ENCODE measurements at places on chromosomes 3 and 15.

DNA sequence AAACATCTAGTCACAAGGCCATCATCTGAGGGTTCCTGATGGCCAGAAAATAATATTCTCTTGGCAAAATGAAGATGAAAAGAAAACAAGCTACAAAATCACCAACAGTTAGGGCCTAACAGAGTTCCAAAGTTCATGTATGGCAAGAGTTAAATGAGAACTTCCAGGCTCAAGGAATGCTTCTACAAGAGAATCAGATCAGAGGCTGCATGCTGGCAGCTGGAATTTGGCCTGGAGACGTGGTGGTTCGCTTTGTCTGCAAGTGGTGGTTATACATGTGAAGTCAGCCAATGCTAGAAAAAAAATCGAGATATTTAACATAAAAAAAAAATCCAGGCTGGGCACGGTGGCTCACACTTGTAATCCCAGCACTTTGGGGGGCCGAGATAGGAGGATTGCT lies 5.6 kb downstream of the SIAH2 start:
- DNase-seq: no peak

- no peak for DNase-seq
Measured at GRCh38 chr3:13093687-13094086, 20.5 kb upstream of the IQSEC1 start.

DNA sequence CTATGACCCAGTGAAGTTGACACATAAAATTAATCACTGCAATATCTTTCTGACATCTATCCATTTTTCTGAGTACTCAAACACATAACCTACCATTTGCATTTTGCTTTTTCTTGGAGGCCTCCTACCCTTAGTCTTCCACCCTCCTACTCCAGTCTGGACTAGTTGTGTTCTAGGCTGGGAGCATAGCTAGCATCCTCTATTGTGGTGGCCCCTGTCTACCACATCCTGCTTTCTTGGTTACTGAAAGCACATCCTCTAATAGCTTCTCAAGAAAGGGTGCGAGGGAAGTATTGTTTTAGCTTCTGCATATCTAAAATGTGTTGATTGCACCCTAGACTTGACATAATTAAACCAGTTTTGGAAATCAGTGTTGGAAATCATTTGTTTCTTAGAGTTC lies 176.5 kb downstream of the THSD4 start:
- no peak for DNase-seq

DNA sequence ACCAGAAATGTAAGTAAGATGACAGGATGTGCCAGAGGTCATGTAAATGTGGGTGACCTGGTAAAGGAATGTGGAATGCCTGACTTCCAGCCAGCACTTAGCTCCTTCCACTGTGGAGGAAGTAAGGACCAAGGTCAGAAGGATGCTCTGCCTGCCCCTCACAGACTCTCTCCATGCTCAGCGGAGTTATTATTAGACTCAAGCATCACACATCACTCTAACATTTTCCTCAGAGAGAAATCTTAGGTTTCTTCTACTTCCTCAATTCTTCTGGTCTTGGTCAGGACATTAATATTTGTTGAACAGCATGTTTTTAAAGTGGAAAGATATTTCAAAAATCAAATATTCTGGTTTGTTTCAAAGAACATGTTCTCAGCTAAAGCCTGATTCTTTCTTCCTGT lies 231.4 kb upstream of the WNT5A start:
- DNase-seq: no peak

DNA sequence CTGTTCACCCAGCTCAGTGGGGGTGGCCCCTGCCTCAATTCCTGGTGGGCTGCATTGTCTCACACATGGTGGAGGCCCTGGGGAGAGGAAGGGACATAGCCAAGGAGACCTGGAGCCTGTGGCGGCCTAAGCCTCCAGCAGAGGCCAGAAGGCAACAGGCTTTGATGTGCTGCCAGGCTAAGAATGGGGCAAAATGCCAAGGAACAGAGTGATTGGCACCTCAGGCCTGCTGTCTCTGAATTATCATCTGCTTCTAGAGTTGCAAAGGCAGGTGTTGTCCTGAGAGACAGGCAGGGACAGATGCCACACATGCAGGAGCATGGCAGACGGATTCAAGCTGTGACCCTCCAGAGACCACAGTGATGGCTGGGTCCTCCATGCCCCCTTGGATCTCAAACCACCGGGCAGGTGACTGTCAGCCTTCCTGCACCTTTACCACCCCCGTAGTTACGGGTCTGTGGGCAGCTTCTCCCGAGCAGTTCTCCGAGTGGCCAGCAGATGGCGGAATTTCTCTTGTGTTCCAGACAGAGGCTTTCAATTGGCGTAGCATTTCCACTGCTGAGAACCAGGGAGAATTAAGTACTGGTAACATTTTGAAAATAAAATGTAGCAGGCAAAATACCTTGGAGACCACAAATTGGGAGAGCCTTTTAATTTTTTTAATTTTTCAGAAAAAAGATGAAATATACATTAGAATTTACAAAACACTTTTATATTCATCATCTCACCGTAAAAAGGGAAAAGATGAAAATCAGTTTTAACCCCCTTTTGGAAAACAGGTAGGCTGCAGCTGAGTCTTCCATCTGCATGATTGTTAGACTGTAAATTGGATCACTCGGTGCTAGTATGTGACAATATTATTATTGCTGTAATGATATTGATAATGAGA lies 525.5 kb upstream of the CFAP20DC start:
- peak; percentile 81 for DNase-seq

- DNase-seq: no peak
Measured at GRCh38 chr15:74158855-74159650, 14.5 kb upstream of the ISLR start.

GRCh38 chr3:183966361-183966791 lies 51.3 kb downstream of the ABCC5 start:
- no peak for DNase-seq

DNA sequence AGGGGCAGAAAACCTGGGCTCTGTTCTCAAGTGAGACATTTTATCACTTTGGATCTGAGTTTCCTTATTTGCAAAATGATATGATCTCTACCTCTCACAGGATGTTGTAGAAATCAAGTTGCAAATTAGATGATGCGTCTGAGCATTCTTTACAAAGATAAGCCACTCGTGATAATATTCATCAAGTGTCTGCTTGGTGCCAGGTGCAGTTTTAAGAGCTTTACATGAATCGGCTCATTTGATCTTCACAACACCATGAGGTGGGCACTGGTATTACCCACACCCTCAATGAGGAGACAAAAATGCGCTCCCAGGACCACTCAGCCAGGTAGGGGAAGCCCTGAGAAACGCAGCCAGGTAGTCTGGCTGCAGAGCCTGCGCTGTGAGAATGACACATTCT lies 59.1 kb upstream of the CA12 start:
- no peak for DNase-seq

DNA sequence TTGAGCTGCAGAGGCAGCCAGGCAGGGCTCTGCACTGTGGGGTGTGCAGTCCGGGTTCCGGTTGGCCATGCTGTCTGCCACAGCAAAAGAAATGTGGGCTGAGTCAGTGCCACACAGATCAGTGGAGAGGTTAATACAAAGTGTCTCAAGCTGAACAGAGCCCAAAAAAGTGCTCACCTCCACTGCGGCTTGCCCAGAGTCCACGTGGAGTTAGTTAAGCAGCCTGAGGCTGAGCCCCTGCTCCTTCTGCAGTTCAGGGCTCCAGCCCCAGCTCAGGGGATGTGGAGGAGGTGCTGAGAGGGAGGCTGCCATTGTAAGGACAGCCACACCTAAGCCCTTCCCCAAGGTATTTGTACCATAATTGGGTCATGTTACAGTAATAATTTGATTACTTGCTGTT lies 85.3 kb downstream of the LRRK1 start:
- DNase-seq: no peak

DNA sequence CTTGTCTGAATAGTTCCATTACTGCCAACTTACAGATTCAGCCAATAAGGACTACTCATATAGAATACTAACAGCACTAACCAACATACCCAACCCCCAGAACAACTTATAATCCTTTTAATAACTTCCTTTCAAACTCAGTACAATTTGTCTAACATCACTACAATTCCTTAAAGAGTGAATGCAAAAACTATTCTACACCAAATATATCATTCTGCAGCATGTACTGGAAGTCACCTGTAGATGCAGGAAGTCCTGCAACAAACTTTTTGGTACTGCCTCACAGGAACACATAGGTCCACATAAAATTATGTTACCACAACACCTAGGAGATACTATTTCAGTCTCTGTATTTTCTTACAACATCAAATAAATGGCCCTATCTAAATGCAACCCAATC lies 2.1 kb downstream of the CCNL1 start:
- DNase-seq: no peak

DNA sequence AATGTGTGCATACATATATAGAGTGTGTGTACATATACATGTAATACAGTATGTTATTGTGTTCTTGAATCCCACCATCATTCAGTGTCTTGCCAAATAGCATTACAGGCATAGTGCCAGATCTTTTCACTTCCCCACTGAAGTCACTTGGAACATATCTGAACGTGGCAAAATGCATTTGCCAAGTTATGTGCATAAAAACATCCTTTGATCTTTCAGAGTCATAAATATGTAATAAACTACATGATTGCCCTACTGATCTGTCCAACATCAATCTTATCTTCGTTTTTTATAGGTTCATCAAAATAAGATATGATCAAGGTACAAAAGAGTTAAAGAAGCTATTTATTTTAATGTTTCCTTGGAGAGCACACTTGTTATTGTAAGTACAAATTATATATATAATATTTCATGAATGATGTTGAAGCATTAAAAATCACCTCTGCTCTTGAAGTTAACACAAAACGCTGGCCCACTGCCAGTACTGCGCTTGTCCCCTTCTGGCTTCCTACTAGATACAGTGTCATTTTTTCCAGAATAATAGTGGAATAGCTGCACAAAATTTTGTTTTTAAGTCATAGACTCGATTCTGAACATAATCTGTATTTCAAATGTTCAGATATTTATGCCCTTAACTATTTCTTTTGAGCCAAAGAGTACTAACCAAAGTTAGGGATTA lies 549.5 kb upstream of the ARRDC4 start:
- no peak for DNase-seq

DNA sequence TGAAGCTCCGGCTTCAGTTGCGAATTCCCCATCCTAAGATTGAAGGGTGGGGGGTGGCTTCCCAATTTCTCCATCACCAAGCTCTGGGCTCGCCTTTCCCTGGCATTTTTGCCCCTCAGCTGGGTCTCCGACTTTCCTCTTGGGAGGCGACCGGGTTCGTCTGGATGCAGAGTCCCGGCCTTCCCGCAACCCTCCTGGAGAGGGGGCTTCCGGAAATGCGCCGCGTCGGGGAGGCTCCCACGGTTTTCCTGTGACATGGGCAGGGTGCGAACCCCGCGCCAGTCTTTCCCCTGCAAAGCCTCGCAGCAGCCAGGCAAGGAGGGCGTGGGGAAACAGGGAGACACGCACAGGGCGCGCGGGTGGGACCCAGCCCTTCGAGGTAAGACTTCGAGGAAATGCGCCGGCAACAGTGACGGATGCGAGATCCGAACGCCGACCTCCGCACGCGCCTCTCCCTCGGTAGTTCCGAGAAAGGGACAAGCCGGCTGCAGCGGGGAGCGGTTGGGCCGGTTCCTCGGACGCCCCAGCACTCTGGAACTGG lies 466 bp upstream of the HCN4 start:
- no peak for DNase-seq

- DNase-seq: no peak
Measured at GRCh38 chr15:77295446-77295845, 124.5 kb downstream of the PEAK1 start.

DNA sequence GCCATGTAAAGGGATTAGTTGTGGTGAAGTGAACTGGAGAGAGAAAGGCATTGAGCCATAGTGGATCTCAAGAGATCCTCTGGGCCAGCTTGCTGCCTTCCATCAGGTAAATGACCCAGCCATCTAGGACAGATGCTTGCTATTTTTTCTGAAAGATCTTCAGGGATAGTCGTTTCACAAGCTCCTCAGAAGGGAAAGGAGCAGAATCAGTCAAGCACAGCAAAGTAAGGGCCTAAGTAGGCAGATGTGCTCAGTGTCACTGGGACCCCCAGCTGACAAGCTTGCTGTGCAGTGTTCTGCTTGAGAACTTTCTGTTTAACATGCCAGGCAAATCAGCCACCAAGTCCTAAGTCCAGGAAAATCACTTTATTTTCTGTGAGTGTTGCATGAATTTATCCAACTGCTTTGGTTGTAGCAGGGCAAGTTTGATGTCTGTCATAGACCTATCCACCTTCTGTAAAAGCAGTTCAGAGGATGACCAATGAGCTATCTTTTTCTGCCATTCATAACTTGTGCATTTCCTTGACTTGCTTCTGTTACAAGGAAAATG lies 319.8 kb downstream of the IL5RA start:
- DNase-seq: no peak

- peak; percentile 93 for DNase-seq
Measured at GRCh38 chr3:126925411-126926171, 57.3 kb upstream of the PLXNA1 start.

DNA sequence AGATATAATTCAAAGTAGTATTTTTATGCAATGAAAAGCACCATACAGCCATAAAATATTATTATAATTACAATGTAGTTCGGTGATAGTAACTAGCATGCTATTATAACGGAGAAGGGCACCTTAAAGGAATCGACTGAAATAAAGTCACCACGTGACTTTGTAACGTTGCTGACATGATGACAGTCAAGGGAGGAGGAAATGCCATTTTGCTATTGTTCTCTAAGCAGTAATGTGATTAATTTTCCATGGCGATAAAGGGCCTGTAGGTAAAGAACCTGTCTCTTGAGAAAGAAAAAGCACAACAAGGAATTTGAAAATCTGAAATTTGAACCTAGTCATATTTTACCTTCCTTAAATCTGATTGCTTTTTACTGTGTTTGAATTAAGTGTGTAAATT lies 526.2 kb downstream of the ROBO2 start:
- DNase-seq: no peak

DNA sequence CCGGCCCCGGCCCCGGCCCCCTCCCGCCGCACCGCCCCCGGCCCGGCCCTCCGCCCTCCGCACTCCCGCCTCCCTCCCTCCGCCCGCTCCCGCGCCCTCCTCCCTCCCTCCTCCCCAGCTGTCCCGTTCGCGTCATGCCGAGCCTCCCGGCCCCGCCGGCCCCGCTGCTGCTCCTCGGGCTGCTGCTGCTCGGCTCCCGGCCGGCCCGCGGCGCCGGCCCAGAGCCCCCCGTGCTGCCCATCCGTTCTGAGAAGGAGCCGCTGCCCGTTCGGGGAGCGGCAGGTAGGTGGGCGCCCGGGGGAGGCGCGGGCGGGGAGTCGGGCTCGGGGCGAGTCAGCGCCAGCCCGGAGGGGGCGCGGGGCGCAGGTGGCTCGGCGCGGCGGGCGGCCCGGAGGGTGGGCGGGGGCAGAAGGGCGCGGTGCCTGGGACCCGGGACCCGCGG lies 352 bp downstream of the CHRD start:
- peak; percentile 5 for DNase-seq

DNA sequence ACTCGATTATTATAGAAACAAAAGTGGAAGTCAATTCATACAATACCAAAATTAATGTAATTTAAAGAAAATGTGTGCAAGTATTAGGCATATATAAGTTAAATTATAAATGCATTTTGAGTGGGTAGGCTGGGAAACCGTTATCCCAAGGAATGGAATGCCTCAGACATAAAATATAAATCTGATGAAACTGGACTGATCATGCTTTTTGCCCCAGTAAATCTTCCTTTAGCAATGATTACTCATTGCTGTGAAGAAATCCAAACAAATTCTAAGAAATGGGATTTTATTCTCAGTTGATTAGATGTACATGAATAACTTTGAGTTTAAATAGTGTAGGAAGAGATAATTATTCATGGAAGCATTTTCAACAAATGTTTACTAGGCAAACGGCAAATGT lies 185.5 kb upstream of the KCNMB2 start:
- DNase-seq: no peak
